ENCODE measurements at places on chromosomes 1 and 21.
A peak's percentile ranks its signal among the peaks of the same experiment; 100 is the strongest.

- no peak for DNase-seq
Observed at GRCh38 chr1:194339471-194339870, 1153.1 kb upstream of the B3GALT2 start.

GRCh38 chr1:64842224-64842623, 97.3 kb downstream of the RAVER2 start:
- peak; percentile 10 for DNase-seq

GRCh38 chr1:190101756-190102155, 375.9 kb downstream of the BRINP3 start:
- DNase-seq: no peak

DNA sequence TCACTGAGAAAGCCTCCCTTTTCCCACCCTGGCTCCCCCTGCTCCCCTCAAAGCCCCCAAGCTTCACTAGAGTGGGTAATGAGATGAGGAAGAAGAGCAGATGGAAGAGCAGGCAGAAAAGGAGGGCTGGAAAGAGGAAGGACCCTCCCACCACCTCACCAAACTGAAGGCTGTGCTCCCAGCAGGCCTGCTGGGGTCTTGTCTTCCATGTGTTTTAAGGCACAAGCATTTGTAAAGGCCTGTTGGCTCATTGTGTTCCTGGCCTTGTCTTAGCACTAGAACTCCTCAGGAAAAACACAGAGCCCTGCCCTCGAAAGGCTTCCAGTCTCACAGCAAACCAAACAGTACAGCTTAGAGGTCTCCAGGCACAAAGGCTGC, 51.5 kb downstream of the TOMM20 start:
- DNase-seq: no peak

GRCh38 chr1:44648529-44649250, 25.6 kb downstream of the TMEM53 start:
- DNase-seq: no peak

DNA sequence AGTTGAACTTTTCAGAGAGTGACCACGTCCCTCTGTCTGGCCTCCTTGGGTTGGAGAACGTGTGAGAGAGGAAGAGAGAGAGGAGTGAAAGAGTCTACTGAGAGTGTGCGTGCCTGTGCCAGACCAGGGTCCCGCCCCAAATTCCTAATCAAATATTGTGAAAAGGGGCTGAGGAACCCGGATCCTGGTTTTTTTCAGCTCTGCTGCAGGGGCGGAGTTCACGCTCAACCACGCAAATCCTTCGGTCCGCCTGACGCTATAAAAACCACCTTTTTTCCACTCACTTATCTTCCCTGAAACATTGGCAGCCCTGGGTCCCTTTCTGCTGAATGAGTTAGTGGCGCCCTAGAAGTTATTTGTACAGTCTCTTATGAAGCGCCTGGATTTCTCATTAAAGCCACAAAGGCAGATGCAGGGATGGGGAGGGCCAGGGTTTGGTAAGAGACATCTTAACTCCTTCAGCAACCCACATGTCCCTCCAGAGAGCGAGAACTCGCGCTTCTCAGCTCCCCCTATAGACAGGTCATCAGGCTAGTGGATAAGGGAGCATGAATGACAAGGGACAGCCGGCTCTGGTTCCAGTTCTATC, at the start of gene FMOD:
Gene FMOD (minus strand): TSS at position 86 of the 589 bp plus-strand sequence. CDS start 2,852 bp downstream, outside the sequence.
- DNase-seq: no peak

DNA sequence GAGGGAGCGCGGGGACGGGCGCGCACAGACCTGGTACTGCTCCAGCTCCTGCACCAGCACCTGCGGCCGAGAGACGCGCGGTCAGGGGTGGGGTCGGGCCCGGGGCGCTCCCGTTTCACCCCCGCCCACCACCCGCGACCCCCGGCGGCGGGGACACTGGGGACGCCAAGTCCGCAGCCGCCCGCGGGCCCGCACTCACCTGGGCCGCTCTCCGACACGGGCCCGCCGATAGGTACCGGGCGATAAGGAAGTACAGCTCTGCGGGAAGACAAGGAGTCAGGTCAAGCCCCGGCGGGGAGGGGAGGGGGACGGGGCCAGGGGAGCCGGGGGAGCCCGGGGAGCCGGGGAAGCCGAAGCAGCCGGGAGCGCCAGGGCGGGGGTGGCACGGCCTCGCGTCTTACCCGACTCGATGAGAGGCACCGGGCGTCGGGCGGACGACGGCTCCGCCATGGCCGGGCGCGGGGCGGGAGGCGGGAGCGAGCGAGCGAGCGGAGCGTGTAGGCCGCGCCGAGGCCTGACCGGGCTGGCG, 326 bp downstream of the BRWD1 start:
- peak; percentile 27 for DNase-seq

DNA sequence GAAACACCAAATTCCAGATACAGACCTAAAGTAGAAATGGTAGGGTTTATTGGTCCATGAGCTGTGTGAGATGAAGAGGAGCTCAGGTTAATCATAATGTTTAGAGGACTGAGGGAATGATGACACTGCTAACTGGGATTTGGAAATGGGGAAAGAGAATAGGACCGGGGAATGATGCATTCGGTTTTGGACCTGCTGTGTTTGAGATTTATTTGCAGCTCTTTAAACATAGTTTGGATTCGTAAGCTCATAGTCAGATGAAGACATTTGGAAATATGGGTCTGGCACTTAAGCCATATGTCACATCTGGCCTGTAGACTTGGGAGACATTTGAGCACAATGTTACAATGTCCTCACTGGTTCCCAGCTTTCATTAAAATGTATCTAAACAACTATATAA, 127.9 kb upstream of the DUSP10 start:
- DNase-seq: no peak

DNA sequence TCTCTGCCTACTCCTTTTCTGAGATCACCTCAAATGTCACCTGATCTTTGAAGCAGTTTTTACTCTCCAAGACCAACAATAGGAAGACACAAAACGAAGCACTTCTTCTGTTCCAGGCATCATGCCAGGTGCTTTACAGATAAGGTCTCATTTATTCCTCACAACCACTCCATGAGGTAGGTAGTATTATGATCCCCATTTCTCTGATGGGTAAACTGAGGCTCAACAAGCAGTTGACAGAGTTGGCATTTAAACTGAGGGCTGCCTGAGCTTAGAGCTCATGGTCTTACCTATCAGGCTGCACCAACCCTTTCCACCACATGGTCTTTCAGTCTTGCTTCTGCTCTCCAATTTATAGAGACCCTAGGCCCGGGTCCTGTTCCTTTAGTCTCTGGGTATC, 147.2 kb upstream of the JUN start:
- no peak for DNase-seq

DNA sequence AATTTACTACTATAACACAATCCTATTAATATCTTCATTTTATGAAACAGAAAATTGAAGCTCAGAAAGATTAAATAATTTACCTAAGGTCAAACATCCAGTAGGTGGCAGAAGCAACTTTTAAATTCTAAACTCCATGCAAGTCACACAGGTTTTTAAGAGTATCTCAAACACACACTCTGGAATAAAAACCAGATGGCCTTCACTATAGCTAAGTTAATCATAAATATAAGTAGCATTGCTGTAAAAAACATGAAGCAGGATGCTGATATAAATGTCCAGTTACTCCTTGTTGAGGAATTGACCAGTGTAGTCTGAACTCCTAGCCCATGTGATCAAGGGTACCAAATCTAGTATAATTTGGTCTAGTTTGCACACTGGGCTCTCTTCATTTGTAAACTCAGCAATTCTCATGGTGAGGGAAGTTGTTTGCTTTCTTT, 9.4 kb upstream of the FMO3 start:
- DNase-seq: no peak

- no peak for DNase-seq
Observed at GRCh38 chr1:156498432-156499193, 2.0 kb downstream of the MEF2D start.

GRCh38 chr1:49995734-49996133, 28.0 kb downstream of the AGBL4 start:
- DNase-seq: no peak

- no peak for DNase-seq
Observed at GRCh38 chr21:44626673-44627143, at the start of gene KRTAP10-9. KRTAP10-9 (plus strand) TSS chr21:44627093; CDS start chr21:44627172, 79 bp downstream.

DNA sequence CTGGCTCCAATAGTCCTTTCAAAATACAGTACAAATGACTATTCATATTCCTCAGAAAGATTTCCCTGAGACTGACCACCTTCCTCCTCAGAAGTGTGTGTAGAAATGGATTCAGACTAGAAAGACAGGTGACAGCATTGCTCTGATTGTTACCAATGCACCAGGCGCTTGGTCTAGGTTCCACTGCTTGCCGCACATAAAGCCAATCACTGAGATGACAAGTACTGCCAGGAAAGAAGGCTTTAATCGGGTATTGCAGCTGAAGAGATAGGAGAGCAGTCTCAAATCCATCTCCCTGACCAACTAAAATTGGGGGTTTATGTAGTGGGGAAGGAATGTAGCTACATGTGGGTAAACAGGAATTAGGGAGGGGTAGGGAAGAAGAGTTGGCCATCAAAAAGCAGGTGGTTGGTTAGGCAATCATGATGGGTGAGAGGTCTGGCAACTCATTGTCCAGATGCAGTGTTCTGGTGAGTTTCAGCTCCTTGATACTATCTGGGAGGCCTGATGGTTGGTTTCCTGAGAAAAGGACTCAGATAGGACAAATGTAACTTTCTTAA, 98.0 kb downstream of the KCNH1 start:
- no peak for DNase-seq

GRCh38 chr1:43199093-43199726, 27.1 kb downstream of the CFAP57 start:
- DNase-seq: no peak

DNA sequence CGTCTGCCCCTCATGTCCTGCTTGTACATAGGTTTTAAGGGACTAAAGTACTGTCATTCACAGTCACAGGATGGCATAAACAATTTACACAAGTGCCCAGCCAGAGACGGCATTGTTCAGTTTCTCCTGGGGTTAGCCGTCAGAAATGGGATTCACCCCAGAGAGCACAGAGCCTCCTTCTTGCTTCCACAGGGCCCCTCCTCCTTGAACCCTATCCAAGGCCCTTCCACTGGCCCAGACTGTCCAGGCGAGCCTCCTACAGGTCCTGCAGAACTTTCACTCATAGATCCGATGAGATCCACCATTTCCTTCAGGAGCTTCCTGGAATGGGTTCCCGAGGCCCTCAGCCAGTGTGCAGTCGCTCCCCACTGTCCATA, 10.0 kb downstream of the AVPR1B start:
- DNase-seq: no peak

DNA sequence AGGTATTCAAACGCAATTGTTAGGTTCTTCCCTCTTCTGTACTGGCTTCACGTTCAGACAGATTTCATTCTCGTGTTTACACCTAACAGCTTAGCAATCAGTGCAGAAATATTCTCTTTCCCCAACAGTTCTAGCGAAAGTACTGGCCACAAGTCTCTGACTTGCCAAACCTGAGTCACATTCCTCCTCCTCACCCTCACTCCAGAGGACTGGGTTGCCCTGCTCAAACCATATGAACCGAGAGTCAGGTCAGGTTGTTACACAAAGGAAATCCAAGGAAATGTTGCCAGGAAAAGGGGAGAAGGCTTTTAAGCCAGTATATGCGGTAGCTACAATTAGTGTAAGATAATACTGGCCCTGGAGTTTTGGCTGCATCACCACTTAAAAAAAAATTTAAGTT, 282.5 kb downstream of the RGS7 start:
- DNase-seq: no peak

DNA sequence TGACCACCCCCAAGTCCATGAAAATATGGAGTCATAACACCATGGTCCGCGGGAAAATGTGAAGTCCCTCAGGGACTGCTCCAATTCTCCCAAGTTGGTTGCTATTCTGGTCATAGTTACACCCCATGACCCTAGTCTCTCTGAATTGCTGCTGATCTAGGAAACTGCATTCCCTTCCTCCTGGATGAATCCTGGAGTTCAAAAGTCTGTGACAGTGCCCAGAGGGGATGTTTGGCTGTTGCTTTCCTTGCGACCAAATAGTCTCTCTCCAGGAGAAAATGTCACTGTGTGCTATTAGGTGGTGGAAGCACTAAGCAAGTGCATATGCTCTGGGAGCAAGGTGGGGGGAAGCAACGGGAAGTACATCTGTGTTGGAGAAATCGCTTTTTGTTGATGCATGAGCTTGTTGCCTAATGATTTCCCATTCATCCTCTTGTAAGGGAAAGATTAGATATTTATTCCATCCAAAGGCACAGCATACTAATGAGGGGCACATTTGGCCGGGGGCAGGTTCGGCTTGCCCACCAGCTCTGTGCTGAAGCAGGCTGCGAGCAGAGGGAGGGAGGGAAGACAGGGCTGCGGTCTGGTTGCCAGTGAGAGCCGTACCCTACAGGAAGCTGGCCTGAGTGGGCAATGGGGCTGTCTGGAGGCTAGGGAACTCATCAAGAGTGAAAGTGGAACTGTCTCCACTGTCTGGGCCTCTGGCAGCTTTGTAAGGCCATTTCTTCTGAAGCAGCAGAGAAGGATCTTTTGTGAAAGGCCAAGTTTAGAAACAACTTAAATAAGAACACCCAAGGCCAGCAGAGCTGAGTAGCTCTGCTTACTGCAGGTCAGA, 27.2 kb downstream of the SYT6 start:
- peak; percentile 25 for DNase-seq

GRCh38 chr1:172778456-172779455, 119.9 kb downstream of the FASLG start:
- DNase-seq: peak; percentile 32

DNA sequence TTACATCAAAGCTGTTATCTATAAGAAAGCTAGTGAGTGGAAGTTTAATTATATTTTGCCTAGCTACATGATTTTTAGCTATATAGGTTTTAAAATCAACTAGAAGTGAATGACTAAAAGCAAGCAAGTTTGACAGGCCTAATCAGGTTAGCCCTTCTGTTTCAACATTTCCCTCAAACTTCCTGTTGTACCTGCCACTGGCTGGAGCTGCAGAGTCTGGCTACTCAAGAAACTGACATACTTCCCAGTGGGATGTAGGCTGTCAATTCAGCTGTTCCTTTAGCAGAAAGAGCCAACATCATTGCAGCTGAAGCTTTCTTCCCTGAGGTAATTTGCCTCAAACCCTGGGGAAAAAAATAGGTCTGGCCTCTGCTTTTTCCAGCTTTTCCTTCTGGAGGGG, 87.1 kb upstream of the TNR start:
- no peak for DNase-seq

- DNase-seq: no peak
Observed at GRCh38 chr1:208544794-208545193, 300.6 kb upstream of the PLXNA2 start.

- no peak for DNase-seq
Observed at GRCh38 chr1:194959795-194960194, 1648.4 kb downstream of the KCNT2 start.

GRCh38 chr1:17333081-17333480, 25.1 kb downstream of the PADI4 start:
- DNase-seq: no peak

- no peak for DNase-seq
Observed at GRCh38 chr1:54861070-54861761, 25.8 kb downstream of the DHCR24 start.

All from activated CD8-positive, alpha-beta T cell treated with anti-CD3 and anti-CD28 coated beads, Interleukin-2, amount 10 ng/mL, durations not matched to agents 7 days and 5 days (primary cell).